Posterior cingulate gyrus (tissue), 11 donors: ENCODE measurements at places on chromosomes 1 and 21.

- DNase-seq, result no peak
These were observed 212.8 kb upstream of the RAB4A start for GRCh38 chr1:229058111-229058561.

DNA sequence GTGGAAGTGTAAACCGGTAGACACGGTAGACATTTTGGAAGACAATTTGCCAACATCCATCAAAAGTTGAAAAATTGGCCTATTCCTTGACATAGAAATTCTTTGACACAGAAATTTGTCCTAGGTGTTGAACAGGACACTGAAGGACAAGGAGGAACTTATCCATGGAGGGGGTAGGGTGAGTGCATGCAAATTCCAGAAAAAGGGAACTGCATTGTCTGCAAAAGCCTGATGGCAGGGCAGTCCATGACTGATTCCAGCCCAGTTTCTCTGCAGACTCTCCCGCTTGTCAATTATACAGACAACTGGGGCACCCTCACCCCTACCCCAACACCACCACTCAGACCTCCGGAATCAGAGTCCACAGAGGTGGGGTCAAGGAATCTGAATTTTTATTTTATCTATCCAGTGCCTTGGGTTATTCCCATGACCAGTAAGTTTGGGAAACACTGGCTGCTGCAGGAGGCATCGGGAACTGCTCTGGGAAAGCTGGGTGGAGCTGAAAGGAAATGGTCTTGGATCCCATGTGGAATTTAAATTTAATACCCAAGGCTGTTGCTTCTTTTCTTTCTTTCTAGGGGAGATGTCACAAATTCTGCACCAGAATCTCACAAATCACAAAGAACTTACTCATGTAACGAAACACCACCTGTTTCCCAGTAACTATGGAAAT is 103.3 kb upstream of the SLC45A1 start:
- DNase-seq, result no peak

- DNase-seq, result no peak
These were observed 9.9 kb upstream of the ZBTB17 start for GRCh38 chr1:15985611-15986297.

DNA sequence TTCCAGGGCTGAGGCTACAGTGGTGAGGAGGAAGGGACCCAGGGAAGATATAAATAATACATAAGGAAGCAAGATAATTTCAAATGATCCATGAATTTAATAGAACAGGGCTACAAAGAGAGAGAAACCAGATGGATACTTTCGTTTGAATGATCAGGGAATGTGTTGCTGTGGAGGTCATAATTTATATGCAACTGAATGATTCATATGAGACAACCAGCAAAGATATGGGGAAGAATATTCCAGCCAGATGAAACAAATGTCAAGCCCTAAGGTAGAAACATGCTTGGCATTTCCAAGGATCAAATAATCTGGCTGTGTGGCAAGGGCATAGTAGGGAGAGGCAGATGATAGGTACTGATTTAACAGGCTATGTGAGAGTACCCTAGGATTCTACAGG is 84.8 kb upstream of the ZC3H11B start:
- DNase-seq, result no peak

- no peak for DNase-seq
These were observed 86.4 kb upstream of the LYST start for GRCh38 chr1:235952950-235953615.

DNA sequence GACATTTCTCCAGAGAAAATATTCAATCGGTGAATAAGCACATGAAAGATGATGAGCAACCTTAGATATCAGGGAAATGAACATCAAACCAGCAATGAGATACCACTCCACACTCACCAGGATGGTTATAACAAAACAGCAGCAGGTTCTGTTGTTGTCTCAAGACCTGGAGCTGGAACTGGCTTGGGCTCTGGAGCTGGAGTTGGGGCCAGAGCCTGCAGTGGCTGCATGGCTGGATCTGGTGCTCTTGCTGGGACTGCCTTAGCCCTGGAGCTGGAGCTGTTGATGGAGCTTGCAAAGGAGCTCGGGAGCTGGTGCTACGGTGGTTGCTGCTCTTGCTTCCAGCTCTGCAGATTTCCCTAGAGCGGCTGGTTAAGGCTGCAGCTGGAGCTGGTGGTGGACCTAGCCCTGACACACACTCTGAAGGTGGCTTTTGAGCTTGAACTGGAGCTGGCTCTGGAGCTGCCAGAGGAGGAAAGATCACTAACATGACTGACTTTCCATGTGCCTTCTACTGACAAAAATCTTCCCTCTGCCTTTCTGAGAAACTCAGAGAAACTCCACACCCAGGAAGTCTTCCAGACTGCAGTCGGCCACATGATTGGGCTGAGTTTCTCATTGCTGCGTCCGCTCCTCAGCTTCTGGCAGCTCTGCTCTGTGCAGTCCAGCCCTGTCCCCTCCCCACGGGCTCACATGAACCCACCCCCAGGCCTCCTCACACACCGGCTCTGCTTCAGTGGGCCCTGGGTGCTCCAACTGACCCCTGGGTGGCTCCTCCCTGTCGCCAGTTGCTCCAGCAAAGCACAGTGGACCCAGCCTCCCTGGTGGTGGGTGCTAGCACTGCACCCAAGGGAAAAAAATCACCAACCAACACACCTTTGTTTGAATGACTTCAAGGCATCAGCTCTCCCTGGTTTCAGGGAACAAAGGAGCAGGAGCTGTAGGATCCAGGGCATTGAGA is 139.1 kb upstream of the FMN2 start:
- no peak for DNase-seq

DNA sequence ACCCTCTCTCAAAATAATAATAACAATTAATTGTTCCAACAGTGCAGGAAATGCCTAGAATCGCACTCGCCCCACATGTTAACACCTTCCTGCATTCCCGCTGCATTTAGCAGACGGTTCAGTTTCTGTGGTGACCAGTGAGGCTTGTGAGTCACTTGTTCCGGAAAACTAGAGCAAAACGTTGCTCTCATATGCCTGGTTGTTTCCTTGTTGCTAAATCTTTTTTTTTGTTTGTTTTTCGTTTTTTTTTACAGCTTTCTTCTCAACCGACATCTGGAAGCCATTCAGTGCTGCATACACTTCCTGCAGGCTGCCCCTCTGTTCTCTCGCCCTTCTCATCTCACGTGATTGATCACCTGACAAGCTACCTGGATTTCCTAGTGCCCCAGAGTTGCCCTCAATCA is 56.9 kb upstream of the TMPRSS2 start:
- DNase-seq, result no peak

DNA sequence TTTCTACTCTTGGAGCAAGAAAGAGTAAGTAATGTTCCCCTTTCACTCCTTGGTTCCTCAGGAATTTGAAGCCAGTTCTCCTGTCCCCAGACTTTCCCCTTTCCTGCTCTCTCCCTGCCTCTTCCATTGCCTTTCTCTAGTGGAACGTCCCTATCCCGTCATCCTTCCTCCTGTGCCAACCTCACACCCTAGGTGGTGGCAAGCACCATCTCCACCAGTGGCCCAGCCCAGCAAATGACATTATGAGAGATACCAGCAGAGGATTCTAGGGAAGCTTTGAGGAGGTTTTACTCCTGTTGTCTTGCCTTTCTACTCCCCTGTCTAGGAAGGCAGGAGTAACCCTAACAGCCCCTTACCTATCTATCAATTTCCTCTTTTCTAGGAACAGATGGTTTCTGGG is 8.1 kb upstream of the TACSTD2 start:
- no peak for DNase-seq

DNA sequence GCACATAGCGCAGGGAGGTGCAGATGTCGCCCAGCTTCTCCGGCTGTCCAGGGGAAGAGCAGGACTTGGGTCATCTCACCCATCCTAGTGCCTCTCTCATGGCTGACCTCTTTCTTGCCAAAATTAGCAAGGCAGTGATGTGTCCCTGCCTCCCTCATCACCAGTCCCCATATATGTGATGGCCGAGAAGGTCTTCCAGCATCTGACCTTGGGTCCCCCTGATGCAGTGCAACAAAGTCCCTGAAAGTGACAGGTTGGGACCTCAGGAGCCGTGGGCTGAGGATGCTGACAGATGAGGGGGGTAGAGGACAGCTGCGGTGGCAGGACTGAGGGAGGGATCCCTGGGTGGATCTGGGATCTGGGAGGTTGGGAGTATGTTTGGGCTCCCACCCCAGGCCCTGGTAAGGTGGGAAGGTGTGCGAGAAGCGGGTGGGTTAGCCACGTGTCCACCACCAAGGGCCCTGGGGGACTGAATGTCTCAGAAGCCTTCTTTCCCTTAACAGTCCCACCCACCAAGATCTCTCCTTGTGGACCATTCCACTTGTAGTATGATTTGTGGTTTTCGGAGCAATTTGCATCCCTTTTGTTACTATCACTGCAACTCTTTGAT is 109.7 kb downstream of the SYT2 start:
- no peak for DNase-seq
